ENCODE measurements at places on chromosomes 6 and 20.

DNA sequence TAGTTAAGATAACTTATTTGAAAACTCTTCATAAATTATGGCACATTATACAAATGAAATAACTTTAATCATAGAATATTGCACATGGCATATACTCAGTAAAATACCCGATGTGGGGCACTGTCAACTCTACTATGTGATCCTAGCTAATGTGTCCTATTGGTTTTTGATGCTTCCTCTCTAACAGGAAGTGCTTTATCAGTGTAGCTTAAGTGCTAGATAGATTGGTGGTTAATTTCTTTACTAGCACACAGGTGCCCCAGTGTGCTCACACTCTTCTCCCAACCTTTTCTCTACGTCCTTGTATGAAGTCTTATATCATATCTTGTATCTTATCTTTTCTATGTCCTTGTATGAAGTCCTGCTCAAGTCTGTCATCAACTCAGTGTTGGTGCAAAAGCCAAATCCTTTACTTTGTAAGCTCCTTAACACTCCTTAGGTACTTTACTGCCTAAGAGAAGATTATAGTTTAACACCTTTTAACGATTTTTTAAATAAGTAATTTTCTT is 358.9 kb downstream of the CENPW start:
- DNase-seq, result no peak

- peak; percentile 11 for DNase-seq
These were observed 36.9 kb upstream of the RNF144B start for GRCh38 chr6:18350271-18350670.

- no peak for DNase-seq
These were observed 37.0 kb upstream of the HLA-A start for GRCh38 chr6:29905286-29905685.

DNA sequence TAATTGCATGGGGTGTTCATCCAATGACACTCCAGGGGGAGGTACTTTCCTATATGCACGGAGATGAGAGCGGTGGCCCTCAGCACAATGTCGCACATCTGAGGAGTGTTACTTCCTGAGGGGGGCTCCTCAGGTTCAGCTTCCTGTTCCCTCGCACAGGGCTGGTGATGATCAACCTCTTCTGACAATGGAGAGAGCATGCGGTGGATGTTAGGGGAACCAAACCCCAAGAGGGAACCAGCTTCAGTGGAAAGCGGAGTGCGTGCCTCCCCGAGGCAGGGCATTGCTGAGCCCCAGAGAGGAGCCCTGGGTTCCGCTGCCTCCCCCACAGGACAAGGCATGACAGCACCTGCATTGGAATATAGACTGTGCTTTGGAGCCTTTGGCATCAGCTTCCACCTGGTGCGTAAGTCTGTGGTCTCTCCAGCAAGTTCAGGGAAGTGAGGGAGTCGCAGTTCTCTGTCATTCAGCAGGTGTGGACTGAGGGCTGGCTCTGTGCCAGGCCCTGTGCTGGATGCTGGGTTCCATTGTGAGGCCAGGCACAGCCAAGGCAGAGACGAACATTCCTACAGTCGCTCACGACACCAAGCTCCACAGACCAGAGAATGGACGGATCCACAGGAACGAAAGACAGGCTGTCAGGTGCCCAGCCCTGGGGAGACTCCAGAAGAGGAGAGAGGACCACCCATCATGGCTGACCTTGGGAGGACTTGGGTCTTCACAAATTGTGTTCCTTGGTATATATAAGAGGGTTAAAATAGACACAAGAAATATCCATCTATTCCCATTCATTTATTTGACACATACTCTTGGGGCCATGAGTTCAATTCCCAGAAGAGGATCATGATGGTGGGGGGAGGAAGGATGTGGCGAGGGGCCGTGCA is 3.9 kb upstream of the ZNF831 start:
- DNase-seq, result no peak

- DNase-seq, result peak; percentile 31
These were observed 34.8 kb upstream of the MYB start for GRCh38 chr6:135146162-135146934.

DNA sequence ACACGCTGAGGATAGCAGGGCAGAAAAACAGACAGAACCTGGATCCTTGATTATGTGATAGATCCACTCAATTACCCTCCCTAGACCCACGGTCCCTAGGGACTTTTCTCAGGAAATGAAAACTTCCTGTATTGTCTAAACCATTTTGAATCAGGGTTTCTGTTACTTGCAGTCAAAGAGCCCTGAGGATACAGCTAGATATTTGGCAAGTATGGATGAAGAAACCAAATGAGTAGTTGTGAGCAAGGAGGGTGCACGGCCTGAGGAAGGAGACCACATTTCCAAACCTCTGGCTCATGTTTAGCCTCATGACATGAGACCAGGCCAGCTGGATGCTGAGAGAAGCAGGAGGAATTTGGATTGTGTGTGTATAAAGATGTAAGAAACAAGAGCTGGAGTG is 91.6 kb downstream of the MRPL14 start:
- DNase-seq, result peak; percentile 60

- no peak for DNase-seq
These were observed 32.8 kb upstream of the PMEPA1 start for GRCh38 chr20:57742507-57743181.

DNA sequence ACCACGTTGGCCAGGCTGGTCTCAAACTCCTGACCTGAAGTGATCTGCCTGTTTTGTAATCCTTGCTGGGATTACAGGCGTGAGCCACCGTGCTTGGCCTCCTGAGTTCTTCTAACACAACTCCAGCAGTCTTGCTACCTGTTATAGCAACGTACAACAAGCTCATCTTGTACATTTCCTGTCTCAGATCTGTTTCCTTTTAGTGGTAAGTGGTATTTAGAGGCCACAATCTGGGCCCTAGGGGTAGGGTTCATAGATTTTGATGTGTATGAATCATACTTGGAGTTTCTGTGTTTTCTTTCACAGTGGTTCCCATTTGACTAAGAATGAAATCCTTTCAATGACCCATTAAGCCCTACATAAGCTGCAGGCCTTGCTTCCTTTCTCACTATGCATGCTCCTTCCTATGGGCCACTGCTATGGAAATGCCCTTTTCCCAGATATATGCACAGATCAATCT is 27.1 kb upstream of the SYNCRIP start:
- no peak for DNase-seq

DNA sequence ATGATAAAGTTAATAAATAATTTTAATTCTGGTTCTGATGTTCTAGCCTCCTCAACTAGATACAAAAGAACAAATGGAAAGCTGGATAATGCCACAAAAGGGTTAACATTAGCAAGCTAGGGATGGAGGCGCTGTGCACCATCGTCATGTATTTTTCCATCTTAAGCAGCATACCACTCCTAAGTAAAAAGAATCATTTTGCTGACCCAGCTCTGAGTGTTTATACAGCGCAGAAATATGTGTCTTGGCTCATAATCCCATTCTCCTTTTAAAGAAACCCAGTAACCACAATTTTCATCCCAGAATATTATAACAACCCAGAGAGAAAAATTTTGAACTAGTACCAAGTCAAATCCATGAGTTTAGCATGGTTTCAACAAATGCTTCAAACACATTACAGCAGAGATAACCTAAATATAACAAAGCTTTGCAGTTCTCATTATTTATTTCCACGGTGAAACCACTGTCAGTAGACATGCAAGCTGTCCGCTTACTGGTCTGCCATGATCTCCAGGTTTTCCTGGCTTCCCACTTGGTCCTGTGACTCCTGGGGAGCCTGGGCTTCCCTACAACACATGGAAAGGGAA is 111.1 kb downstream of the COL12A1 start:
- peak; percentile 74 for DNase-seq

- DNase-seq, result no peak
These were observed 56.9 kb downstream of the SYNJ2 start for GRCh38 chr6:158038291-158039177.

GRCh38 chr6:170475118-170475517 is 78.0 kb downstream of the PSMB1 start:
- DNase-seq, result no peak

GRCh38 chr6:24919056-24919892 is 16.5 kb downstream of the RIPOR2 start:
- no peak for DNase-seq

GRCh38 chr6:44700422-44700821 is 312.9 kb downstream of the CDC5L start:
- no peak for DNase-seq

All from fibroblast of pulmonary artery (primary cell).